Naive thymus-derived CD8-positive, alpha-beta T cell (primary cell): ENCODE measurements at places on chromosomes 6 and 20.

DNA sequence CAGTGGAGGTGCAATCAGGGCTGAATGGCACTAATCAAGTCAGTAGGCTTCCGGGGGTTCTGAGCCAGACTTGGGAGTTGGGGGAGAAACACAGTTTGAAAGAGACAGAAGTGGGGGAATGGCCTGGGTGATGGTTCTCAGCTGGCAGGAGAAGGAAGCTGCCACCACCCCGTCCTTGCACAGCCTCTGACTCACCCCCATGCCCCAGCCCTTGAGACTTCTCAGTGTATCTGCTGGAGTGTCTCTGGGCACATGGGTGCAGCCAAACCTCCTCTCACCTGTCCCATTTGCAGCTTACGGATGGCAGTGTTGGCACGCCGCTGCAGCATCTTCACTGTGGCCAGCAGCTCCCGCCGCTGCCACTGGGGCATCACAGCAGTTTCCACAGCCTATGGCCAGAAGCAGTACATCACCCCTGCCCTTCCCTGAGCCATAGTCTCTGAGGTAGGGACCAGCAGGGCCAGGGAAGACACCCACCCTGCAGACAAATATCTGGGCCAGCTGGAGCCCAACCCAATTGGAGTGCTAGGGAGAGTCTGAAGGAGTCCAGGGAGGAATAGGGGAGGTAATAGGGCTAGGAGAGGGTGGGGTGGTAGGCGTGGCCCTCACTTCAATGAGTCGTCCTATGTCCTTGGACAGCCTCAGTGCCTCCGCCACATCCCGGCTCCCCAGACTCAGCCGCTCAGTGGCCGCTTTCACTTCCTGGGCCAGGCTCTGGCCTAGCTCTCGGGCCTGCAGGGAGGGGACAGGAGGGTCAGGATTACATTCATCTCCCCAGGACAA is 11.2 kb downstream of the AARS2 start:
- DNase-seq = no peak

GRCh38 chr20:25237610-25238318 is 10.1 kb upstream of the PYGB start:
- no peak for DNase-seq

DNA sequence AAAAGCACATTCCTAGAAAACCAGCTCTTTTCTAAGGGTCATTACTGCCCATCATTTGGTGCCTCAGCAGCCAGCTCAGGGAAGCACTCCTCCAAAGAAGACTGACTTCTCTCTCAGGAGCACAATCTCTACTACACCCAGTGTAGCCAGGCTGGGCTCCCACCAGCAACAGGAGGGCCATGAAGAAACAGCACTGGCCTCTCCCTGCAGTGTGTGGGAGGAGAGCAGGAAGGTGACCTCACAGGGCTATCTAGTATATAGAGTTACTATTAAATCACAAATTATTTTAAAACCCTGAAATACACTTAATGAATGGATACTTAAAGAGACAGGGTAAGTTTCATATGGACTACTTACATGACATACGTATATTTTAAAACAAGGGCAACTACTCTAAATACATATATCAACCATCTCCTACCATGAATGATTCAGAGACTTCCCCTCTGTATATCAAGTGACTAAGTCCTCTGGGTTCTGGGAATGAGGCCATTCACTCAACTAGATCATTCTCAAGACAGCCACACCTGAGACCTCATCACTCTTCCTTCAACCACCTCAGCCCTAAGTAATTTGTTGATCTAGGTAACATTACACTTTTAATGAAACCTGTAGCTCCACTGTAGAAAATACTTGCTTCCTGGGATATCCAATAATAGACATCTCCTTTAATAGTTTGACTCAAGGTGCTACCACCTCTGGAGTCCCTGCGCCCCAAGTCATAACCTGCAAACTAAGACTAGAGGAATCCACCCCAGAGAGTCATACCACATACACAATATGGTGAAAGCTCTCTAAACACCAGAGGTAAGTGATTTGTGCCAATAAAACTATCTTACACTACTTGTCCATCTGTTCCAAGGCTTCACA is 25.2 kb downstream of the TBX18 start:
- no peak for DNase-seq

DNA sequence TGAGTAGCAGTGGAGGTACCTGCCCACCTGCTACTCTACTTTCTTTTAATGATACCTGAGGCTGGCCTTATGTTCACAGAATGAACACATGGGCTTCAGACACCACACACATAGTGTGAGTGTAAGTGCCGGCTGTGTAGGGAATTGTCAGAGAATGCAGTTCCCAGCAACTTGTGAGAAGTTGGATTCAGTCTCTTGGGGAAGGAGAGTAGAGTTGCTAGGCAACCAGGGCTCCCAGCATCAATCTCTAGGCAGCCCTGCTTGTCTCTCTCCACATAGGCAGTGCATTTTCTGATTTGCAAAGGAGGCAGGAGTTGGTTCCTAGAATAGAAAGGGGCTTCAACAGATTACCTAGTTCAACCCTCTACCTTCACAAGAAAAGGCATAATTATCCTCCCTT is 74.1 kb downstream of the BFSP1 start:
- DNase-seq = no peak

DNA sequence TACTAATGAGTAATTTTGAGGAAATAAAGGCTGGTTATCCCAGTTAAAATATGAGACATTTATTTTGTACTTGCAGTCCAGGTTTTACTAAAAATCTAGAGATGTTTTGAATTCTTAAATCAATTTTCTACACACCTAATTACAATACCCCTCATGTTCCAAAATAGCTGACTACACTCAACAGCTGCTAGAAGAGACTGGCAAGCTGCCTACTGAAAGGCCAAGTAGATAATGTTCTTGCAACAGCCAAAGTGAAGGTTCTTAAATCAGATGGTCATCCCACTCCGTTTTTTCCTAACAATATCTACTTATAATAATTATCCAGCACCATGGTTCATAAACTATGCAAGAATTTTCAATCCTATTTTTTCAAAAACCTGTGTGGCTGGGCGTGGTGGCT is 69.0 kb downstream of the DTNBP1 start:
- no peak for DNase-seq
